ENCODE measurements at places on chromosomes 6 and 20. TPM values are rescaled to one million over a fixed set of nuclear protein-coding genes. Genes with fewer than 3 reads are reported as not detected.

TCP1 gene
- 130 TPM for total RNA-seq

GRCh38 chr6:111912904-111913303 is 39.7 kb upstream of the FYN start:
- no peaks in the 10 kb centered on the region for H3K4me1 ChIP-seq
- H3K27ac ChIP-seq = no peak overlapping the region
- no peaks in the 10 kb centered on the region for H3K27me3 ChIP-seq
- DNase-seq = no peak

- no peaks in the 10 kb centered on the region for H3K36me3 ChIP-seq
- H3K4me3 ChIP-seq = no peak overlapping the region
- DNase-seq = peak; percentile 36
- H3K27ac ChIP-seq = no peak overlapping the region
Observed at GRCh38 chr6:164013480-164014208, 599.1 kb downstream of the QKI start.

GTSF1L gene
- total RNA-seq = not detected

GRCh38 chr6:105994118-105994590 is 92.0 kb upstream of the PRDM1 start:
- no peak overlapping the region for H3K27ac ChIP-seq
- H3K4me3 ChIP-seq = peak overlapping the region; percentile 37
- no peaks in the 10 kb centered on the region for H3K36me3 ChIP-seq
- H3K27me3 ChIP-seq = peaks cover 92% of the 10 kb centered on the region

DNA sequence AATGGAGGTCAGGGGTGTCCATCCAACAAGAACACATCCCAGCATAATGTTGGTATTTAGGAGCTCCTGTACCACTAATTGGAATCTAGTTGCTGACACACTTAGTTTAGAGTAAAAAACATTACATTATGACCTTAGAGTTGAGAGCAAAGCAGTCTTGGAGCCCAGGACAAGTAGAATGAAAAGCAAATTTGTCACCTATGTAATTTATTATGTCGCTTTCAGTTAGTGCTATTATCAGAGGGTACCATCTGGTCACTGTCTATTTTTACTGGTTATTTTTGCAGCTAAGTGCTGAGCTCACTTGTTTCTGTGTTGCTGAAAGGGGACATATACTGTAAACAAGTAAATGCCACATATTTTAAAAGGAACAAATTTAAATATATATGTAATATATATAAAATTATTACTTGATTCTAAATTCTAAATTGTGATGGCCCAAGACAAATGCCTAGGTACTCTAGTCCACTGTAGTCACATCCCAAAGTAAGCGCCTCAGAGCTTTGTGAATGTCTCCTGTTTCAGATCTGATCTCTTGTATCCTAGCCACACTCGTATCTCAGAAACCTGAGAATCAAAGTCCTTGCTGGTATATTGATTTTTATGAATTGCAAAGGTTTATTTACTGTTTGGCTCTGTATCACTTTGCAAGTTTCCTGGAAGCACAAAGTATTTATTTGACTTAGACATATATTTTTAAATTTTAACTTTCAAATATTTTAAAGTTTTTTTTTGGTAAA is 148.6 kb upstream of the MAN1A1 start:
- peaks cover 12% of the 10 kb centered on the region for H3K4me1 ChIP-seq
- no peaks in the 10 kb centered on the region for H3K27me3 ChIP-seq
- H3K4me3 ChIP-seq = no peak overlapping the region
- H3K36me3 ChIP-seq = no peaks in the 10 kb centered on the region
- no peak for DNase-seq

GRCh38 chr20:34998331-34998950 is 42.8 kb downstream of the MYH7B start:
- peak overlapping the region; percentile 38 for H3K27ac ChIP-seq
- no peak for DNase-seq
- H3K4me1 ChIP-seq = no peaks in the 10 kb centered on the region
- H3K36me3 ChIP-seq = peaks cover 78% of the 10 kb centered on the region

- H3K27ac ChIP-seq = no peak overlapping the region
- no peak overlapping the region for H3K4me3 ChIP-seq
- no peaks in the 10 kb centered on the region for H3K27me3 ChIP-seq
- no peaks in the 10 kb centered on the region for H3K4me1 ChIP-seq
- no peaks in the 10 kb centered on the region for H3K36me3 ChIP-seq
- no peak for DNase-seq
Observed at GRCh38 chr6:112795316-112795715, 448.2 kb downstream of the RFPL4B start.

POM121L2 gene
- 0.18 TPM for total RNA-seq

DNA sequence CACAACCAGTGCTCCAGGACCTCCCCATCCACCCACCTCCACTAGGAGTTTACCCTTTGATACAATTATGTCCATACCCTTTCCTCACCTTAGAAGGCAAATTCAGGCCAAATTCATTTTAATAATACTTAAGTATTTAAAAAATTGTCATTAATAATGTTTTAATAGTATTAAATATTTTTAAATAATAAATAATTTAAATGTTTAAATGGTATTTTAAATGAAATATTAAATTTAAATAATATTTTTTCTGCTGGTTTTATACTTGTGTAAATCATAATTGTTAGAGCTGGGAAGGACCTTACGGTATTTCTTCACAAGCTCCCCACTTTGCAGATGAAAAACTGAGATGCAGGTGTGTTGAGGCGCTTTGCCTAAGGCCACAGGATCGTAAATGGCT is 67.8 kb downstream of the NRN1 start:
- DNase-seq = no peak
- H3K4me1 ChIP-seq = no peaks in the 10 kb centered on the region
- no peaks in the 10 kb centered on the region for H3K27me3 ChIP-seq
- H3K36me3 ChIP-seq = no peaks in the 10 kb centered on the region

DNA sequence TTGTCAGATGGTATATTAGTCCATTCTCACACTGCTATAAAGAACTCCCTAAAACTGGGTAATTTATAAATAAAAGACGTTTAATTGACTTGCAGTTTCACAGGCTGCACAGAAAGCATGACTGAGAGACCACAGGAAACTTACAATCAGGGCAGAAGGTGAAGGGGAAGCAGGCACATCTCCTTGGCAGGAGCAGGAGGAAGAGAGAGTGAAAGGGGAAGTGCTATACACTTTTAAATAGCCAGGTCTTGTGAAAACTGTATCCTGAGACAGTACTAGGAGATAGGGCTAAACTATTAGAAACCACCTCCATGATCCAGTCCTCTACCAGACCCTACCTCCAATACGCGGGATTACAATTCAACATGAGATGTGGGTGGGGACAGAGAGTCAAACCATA is 193.9 kb upstream of the KCNG1 start:
- no peaks in the 10 kb centered on the region for H3K4me1 ChIP-seq
- no peaks in the 10 kb centered on the region for H3K27me3 ChIP-seq
- no peak overlapping the region for H3K27ac ChIP-seq
- no peak overlapping the region for H3K4me3 ChIP-seq

DNA sequence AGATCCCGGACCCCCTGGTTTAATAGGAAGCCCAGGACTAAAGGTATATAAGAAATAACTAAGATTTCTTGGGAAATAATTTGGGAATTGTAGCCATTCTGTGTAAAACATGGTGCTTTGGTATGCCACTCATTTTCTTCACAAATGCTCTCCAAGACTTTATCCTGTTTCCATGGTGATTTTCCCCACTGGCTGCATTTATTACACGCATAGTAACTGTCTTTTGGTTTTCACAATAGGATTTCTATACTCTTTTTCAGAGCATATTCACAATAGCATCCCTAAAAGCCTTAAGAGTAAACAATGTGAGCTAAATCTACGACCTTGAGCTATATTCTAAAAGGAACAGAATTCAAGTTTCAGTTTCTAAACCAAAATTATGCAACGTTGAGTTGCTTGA is 160.8 kb downstream of the COL9A1 start:
- H3K4me3 ChIP-seq = no peak overlapping the region
- no peaks in the 10 kb centered on the region for H3K27me3 ChIP-seq
- H3K27ac ChIP-seq = no peak overlapping the region

DNA sequence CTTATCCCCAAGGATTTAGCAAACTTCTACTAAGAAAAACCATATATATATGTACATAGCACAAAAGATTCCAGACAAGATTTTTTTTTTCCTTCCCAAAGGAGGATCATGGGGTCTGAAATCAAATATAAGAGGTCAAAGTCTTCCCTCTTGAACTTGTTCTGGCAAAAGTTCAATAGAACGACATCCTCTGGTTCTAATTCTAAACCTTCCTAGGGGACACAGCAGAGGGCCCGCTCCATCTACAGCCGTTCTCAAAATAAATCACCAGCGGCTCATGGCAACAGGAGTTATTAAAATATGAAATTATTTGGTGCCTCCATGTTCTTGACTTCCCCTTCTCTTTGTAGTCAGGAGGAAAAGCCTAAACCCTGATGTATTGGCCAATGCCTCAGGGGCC is 29.0 kb downstream of the ANKRD60 start:
- peaks cover 18% of the 10 kb centered on the region for H3K27me3 ChIP-seq
- H3K36me3 ChIP-seq = no peaks in the 10 kb centered on the region

DNA sequence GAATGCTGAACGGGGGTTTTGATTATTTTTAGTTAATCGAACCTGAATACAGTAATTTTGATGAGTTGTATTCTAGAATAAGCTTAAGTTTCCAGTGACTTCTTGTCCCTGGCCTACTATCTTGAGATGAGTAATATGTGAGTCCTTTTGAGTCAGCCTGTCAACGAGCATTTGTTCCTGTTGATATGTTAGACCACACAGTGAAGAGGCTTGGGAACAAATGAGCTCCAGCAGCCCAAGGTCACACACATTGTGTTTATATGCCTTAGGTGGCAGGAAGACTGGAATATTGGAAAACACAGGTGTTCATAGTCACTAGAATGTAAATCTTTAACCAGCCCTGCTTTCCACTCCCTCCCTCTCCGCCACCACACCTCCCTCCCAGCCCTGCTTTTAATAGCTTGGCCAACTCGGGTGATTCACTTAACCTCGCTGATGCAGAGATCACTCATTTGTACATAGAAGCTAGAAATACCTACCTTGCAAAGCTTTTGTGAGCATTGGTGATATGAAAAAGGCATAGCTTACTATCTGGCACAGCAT is 9.1 kb downstream of the SMPDL3A start:
- no peaks in the 10 kb centered on the region for H3K27me3 ChIP-seq
- peak; percentile 44 for DNase-seq
- peaks cover 13% of the 10 kb centered on the region for H3K4me1 ChIP-seq
- H3K36me3 ChIP-seq = no peaks in the 10 kb centered on the region

GRCh38 chr6:35042031-35042815 is 98.9 kb downstream of the TCP11 start:
- peaks cover 22% of the 10 kb centered on the region for H3K4me1 ChIP-seq
- no peak overlapping the region for H3K4me3 ChIP-seq
- H3K27ac ChIP-seq = no peak overlapping the region
- H3K27me3 ChIP-seq = no peaks in the 10 kb centered on the region
- DNase-seq = no peak
- H3K36me3 ChIP-seq = no peaks in the 10 kb centered on the region

DNA sequence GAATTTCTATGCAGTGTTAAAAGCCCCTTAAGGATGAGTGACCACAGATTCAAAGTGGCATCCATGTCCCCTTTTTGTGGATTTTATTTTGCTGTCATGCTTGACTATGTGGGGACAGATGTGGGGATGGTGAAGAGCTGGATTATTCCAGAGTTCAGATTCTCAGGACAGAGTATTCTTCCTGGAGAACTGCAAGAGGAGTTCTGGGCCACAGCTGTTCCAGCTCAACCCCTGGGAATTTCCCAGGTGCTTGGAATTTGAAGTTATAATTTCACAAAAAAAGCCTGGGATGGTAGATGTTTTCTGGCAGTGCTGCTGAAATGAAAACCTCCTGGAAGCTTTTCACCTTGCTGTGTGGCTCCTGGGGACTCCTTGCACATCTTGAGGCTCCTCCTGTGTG is 671.8 kb upstream of the MARCKS start:
- H3K4me3 ChIP-seq = no peak overlapping the region
- H3K4me1 ChIP-seq = no peaks in the 10 kb centered on the region
- DNase-seq = no peak

BCAS1 gene
- not detected for total RNA-seq

- no peaks in the 10 kb centered on the region for H3K36me3 ChIP-seq
- no peak overlapping the region for H3K4me3 ChIP-seq
- no peak overlapping the region for H3K27ac ChIP-seq
- H3K4me1 ChIP-seq = no peaks in the 10 kb centered on the region
- DNase-seq = no peak
Observed at GRCh38 chr20:57539889-57540288, 14.9 kb upstream of the CTCFL start.

WASF1 gene
- total RNA-seq = 34.5 TPM

PKIB gene
- total RNA-seq = 69.1 TPM

CPXM1 gene
- 129 TPM for total RNA-seq

- peak; percentile 94 for DNase-seq
- no peaks in the 10 kb centered on the region for H3K27me3 ChIP-seq
- no peak overlapping the region for H3K4me3 ChIP-seq
- H3K27ac ChIP-seq = peak overlapping the region; percentile 97
- no peaks in the 10 kb centered on the region for H3K36me3 ChIP-seq
- H3K4me1 ChIP-seq = peaks cover 28% of the 10 kb centered on the region
Observed at GRCh38 chr6:144264270-144265060, 20.7 kb upstream of the UTRN start.

ZFP57 gene
- 4.9 TPM for total RNA-seq

DNA sequence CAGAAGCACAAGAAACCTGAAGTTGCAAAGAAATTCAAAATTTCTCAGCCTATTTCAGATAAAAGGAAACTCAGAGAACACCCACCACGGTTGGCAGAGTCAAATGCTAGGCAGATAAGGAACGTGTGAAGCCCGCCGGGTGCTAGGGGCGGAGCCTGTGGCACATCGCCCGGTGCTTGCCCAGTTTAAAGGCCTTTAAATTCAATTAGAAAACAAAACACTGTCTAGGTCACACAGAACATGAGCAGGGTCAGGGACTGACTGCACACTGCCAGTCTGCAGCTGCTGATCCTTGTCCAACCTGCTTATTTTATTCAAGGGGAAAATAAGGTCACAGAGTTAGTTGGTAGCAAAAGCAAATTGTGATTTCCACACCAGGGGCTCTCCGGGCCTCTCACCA is 75.8 kb downstream of the PSMG4 start:
- peak overlapping the region; percentile 18 for H3K27ac ChIP-seq
- no peaks in the 10 kb centered on the region for H3K27me3 ChIP-seq
- no peak overlapping the region for H3K4me3 ChIP-seq
- no peaks in the 10 kb centered on the region for H3K36me3 ChIP-seq
- DNase-seq = peak; percentile 27

GRCh38 chr20:50815162-50815989 is 20.5 kb downstream of the BCAS4 start:
- no peaks in the 10 kb centered on the region for H3K36me3 ChIP-seq
- H3K27ac ChIP-seq = no peak overlapping the region
- no peak for DNase-seq
- peaks cover 11% of the 10 kb centered on the region for H3K4me1 ChIP-seq
- H3K4me3 ChIP-seq = no peak overlapping the region

GRCh38 chr6:108432792-108433191 is 127.9 kb upstream of the FOXO3 start:
- H3K4me1 ChIP-seq = no peaks in the 10 kb centered on the region
- no peak overlapping the region for H3K4me3 ChIP-seq
- no peaks in the 10 kb centered on the region for H3K27me3 ChIP-seq

DNA sequence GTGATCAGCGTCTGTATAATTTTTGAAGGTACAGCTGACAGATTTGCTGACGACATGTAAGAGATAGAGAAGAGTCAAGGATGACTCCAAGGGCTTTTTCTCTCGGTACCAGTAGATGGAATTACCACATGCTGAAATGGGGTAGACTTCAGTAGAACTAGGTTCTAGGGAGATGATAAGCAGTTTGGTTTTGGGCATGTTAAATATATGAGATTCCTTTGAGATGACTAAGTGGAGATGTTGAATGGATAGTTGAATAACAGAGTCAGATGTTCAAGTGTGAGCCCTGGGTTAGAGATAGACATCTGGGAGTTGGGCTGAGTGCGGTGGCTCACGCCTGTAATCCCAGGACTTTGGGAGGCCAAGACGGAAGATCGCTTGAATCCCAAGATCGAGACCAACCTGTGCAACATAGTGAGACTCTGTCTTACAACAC is 50.0 kb downstream of the PHF20 start:
- no peaks in the 10 kb centered on the region for H3K27me3 ChIP-seq
- H3K27ac ChIP-seq = no peak overlapping the region
- peaks cover 5% of the 10 kb centered on the region for H3K4me1 ChIP-seq
- no peak overlapping the region for H3K4me3 ChIP-seq
- H3K36me3 ChIP-seq = no peaks in the 10 kb centered on the region
- DNase-seq = peak; percentile 73

Measured in cardiac muscle cell (in vitro differentiated cells and primary cell).